Vagina (tissue), 2 donors: ENCODE measurements at places on chromosomes 2 and 18. TPM values are rescaled to one million over a fixed set of nuclear protein-coding genes. Genes with fewer than 3 reads are reported as not detected.

DNA sequence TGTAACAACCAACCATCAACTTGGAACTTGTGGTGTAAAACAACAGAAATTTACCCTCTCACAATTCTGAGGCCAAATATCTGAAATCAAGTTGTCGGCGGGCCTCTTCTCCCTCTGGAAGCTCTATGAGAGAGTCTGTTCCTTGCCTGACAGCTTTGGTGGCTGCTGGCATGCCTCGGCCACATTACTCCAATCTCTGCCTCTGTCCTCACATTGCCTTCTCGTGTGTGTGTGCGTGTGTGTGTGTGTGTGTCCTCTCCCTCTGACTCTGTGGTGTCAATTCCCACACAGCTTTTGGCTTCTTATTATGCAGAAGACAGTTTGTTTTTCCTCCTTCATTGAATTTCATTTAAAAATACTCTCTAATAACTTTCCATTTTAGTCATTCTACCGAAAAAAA lies 50.4 kb downstream of the ZDBF2 start:
- no peak for DNase-seq
- no peak overlapping the region for H3K4me3 ChIP-seq

The ZSCAN30 gene
- total RNA-seq: 19.4 TPM

The POTEJ gene
- not detected for total RNA-seq

- no peaks in the 10 kb centered on the region for H3K36me3 ChIP-seq
- peak; percentile 87 for DNase-seq
- no peak overlapping the region for H3K4me3 ChIP-seq
- no peak overlapping the region for H3K27ac ChIP-seq
These were observed 50.9 kb upstream of the BIN1 start for GRCh38 chr2:127157651-127158485.

DNA sequence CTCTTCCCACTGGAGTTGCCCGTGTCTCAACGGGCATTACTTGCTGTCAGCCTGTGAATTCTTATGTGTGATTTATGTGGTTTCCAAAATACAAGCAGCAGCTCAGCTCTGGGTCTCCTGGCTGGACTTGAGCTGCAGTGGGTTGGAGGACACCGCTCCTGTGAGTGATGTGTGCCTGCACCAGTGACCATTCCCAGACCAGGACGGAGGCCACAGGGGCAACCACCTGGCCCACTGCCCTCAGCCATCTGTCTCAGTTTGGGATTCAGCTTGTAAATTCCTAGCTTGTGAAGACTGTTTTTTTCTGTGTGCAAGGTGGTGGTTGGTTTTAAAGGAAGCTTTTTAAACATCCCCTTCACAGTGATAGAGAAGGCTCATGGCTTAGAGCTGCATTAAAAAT lies 261.0 kb downstream of the BCL2 start:
- H3K36me3 ChIP-seq: no peaks in the 10 kb centered on the region
- no peak overlapping the region for H3K27ac ChIP-seq
- H3K4me1 ChIP-seq: no peaks in the 10 kb centered on the region

GRCh38 chr2:184119989-184120800 lies 478.1 kb upstream of the ZNF804A start:
- H3K4me3 ChIP-seq: no peak overlapping the region
- no peaks in the 10 kb centered on the region for H3K4me1 ChIP-seq
- H3K36me3 ChIP-seq: no peaks in the 10 kb centered on the region
- no peak for DNase-seq
- no peak overlapping the region for H3K27ac ChIP-seq
- no peaks in the 10 kb centered on the region for H3K27me3 ChIP-seq

The C2orf15 gene
- total RNA-seq: not detected

The ANKRD62 gene
- 1.2 TPM for total RNA-seq
